ENCODE measurements at places on chromosomes 7 and 10.

- no peak for DNase-seq
These were observed 551.6 kb downstream of the CCSER2 start for GRCh38 chr10:84879991-84880390.

DNA sequence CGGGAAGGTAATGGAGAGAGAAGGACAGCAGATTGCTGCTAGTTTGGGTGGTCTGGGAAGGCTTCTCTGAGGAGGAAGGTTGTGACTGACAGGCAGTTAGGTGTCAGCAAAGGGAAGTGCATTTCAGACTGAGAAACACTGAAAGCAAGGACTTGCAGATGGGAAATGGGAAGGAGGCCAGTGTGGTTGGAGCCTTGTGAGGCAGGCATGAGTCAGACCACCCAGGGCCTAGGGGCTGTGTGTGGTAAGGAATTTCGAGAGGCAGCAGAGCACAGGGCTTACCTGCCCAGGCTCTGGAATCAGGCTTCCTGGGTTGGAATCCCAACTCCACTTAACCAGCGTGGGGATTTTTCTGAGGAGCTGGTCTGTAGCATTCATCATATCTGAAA, 53.5 kb downstream of the NRF1 start:
- no peak for DNase-seq

DNA sequence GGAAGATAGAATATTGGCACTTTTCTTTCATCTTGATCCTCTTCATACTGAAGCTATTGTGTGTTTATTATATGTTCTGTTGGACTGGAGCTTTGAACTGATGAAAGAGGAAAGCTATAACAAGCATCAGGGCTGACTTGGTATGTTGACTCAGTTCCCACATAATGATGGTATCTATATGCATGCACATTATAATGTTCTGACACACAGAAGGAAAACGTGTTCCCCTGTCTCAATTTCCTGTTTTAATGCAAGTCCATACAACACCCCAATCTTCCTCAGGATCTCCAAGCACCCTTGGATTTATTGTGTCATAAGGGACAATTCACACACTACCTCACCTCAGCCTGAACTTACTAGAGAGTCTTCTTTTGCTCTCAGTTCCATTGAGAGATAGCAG, 8.3 kb upstream of the WASL start:
- no peak for DNase-seq

- no peak for DNase-seq
These were observed 324.0 kb upstream of the POT1 start for GRCh38 chr7:125253452-125254190.

DNA sequence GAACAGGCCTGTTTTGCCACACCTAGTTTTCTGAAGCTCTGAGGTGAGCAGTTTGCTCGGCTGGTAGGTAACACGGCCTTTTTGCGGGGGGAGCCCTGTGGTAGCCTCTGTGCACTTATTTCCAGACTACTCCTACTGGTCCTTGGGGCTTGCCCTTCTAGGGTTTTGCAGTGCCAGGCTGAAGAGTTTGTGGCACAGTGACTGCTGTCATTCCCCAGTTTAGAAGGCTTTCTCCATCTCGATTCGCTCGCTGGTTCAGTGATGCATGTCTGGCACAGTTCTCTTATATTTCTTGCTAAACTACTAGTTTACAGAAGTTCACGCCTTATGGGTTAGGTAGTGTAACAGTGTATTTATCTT, 711 bp downstream of the KIF20B start:
- DNase-seq: peak; percentile 10

DNA sequence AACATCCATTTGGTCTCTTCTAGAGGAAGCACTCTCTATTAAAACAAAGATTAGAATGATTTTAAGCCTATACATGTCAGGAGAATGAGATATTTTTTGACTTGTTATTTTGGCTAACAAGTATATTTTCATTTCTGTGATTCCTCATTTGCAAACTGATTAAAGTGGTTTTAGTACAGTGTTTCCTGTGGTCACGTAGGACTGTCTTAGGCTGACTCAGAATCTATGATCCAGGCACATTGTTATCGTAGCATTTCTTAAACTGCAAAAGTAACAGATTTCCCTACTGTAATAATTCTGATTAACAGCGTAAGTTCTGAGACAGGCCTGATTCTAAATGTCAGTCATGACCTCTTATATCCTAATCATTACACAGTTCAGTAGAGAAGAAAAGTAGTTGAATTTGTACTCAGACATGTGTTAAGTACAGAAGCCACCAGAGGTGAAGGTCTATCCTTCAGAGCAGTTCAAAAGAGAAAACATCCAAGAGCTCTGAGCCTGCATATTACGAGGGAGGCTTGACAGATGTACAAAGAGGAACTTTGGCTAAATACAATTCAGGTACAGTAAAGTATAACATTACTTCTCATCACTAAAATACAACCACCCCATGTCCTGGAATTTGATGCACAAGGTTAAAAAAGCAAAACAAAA, 124.1 kb upstream of the TEX47 start:
- DNase-seq: no peak

GRCh38 chr10:8985651-8986050, 931.2 kb downstream of the GATA3 start:
- no peak for DNase-seq

- no peak for DNase-seq
These were observed 192.8 kb upstream of the PRSS58 start for GRCh38 chr7:142450695-142451094.
